ENCODE measurements at places on chromosomes 16 and 17.
A peak's percentile ranks its signal among the peaks of the same experiment; 100 is the strongest.

DNA sequence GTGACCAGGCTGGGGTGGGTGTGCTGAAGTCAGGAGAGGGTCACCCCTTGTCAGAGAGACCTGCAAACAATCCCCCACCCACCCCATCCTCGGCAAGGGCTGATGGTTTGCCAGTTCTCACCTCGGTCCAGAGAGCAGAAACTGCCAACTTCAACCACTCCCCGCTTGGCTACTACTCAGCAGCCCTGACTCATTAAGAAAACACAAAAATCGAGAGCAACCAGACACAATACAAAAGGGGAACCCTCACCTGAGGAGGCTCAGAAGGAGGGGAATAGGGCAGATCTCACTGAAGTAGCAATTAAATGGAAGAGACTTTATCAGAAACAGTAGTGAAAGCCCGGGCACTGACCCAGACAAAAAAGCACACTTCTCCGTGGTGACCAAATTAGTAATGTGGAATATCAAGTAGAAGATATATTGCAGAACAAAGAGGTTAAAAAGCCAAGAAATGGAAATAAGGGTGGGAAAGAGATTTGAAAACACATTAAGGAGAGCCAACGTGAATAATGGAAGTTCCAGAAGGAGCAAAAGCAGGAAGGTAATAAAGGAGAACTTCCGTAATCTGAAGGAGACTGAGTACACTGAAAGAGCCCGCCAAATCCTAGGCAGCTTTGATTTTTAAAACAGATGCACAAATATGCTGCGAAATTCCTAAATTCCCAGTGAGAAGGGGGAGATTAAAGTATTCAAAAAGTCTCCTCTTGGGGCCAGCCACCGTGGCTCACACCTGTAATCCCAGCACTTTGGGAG is 23.6 kb downstream of the CENPV start:
- no peak for DNase-seq

- DNase-seq: no peak
Measured at GRCh38 chr16:50012182-50012581, 12.8 kb upstream of the CNEP1R1 start.

DNA sequence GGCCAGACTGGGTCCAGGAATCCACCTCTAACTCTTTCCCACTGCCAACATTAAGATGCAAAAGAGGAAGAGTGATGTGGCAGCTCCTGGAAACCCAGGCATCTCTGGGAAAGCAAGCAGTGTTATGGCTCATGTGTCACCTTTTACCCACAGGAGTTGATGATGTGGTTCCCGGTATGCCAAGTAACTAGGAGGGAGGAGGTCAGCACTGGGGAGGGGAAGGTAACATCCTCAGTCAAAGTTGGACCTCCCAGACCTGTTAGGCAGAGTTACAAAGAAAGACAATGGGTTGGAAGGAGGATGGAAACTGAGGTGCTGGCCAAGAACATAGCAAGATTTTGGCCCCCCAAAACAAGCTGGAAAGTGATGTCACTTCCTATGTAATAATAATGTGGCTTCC is 11.4 kb downstream of the KRABD2 start:
- no peak for DNase-seq

DNA sequence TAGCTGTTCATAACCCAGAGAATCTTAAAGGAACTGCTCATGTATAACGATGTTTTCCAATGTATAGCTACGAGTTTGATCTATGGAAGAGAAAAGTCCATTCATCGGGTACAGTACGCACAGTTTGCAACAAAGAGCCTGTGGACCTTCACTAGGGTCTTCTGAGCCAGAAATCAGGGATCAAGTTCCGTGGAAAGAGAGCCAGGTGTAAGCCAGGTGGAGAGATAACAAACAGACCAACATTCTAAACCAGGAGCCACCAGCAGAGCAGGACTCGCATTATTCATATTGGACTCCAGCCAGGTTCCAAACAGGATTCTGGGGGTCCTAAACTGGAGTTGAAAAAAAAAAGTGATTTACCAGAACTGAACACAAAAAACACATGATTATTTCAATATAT is 505.4 kb upstream of the C16orf82 start:
- no peak for DNase-seq

DNA sequence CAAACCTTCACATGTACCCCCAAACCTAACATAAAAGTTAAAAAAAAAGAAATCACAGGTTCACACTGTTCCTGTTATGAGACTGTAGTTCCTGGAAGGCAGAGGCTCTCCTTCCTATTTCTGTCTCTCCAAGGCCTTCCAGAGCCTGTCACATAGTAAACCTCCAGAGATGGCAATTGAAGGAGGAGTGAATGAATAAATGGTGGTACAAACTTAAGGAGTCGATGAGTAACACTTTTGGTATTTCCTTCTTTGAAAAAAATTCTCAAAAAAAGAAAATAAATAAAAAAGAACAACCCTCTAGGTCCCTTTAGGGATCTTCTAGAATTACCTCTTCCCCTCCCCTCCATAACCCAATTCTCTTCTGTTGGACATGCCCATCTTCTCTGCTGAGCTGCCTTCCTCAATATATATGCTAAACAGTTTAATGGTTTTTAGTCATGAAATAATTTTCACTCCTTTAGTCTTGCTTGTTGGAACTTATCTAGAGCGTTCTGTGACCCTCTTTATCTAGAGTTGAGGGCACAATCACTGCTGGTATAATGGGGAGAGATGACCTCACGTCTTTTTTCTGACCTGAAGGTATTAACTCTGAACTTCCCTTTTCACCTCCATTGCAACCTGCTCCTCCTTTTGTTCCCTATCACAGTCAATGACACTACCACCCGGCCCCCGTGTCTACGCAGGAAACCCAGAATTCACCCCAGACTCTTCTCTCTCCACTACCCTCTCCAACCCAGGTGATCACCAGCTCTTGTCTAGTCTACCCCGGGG is 1.7 kb upstream of the TAF15 start:
- DNase-seq: no peak

GRCh38 chr17:38324141-38324697 is 19.5 kb downstream of the GPR179 start:
- DNase-seq: no peak

- DNase-seq: no peak
Measured at GRCh38 chr17:5506307-5506706, 19.9 kb downstream of the MIS12 start.

- DNase-seq: no peak
Measured at GRCh38 chr17:41528959-41529353, 848 bp upstream of the KRT19 start.

GRCh38 chr16:56005958-56006357 is 130.8 kb upstream of the CES5A start:
- no peak for DNase-seq

DNA sequence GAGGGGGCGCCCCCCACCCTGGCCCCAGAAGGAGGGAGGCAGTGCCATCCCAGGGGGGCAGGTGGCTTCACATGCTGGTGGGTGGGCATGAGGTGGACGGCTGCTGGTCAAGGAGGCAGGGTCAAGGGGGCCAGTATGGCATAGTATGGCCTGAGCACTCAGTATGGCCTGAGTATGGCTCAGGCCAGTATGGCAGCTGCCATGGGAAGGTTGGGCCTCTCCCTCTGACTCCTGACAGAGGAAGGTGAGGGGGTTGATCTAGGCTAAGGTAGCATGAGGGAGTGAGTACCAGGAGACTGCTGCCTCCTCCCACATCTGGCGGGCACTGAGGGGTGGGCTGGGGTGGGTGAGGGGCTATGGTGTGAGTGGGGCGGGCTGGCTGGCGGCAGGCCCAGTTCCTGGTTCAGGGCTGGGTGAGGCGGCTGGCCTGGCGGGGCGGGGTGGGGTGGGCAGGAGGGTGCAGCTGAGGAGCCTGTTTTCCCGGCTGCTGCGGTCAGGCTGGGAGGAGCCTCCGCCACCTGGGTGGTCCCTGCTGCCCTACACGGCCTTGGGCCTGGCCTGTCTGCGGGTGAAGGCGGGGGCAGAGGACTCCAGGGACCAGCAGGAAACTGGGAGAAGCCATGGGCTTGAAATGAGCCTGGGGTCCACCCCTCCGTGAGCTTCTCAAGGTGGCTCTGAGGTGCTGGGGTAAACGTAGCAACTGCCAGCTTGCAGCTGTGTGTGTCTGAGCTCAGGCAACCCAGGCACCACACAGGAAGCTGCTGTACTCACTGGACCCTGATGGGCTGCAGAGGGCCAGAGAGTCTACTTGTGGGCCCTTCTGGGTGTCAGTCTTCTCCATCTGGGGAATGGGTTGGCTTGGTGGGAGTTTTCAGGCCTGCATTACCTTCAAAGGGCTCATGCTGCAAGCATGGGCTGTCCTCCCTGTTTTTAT is 57.0 kb downstream of the RAI1 start:
- peak; percentile 61 for DNase-seq

DNA sequence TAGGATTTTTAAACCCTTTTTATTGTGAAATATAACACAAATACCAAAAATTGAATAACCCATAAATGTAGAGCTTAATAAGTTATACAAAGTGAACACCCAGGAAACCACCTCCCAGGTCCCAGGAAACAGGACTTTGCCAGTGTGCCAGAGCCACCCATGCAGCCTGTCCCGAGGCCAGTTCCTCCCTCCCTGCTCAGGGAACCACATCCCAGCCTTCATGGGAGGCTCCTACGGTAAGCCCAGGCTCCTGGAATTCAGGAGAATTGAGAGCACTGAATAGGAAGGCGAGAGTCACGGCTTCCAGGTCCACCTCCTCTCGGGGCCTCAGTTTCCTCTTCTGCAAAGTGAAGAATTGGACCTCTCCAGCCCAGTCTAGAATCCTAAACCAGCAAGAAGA is 178.2 kb downstream of the TMEM132E start:
- DNase-seq: no peak

GRCh38 chr17:35082073-35082657 is 18.7 kb upstream of the RFFL start:
- no peak for DNase-seq

DNA sequence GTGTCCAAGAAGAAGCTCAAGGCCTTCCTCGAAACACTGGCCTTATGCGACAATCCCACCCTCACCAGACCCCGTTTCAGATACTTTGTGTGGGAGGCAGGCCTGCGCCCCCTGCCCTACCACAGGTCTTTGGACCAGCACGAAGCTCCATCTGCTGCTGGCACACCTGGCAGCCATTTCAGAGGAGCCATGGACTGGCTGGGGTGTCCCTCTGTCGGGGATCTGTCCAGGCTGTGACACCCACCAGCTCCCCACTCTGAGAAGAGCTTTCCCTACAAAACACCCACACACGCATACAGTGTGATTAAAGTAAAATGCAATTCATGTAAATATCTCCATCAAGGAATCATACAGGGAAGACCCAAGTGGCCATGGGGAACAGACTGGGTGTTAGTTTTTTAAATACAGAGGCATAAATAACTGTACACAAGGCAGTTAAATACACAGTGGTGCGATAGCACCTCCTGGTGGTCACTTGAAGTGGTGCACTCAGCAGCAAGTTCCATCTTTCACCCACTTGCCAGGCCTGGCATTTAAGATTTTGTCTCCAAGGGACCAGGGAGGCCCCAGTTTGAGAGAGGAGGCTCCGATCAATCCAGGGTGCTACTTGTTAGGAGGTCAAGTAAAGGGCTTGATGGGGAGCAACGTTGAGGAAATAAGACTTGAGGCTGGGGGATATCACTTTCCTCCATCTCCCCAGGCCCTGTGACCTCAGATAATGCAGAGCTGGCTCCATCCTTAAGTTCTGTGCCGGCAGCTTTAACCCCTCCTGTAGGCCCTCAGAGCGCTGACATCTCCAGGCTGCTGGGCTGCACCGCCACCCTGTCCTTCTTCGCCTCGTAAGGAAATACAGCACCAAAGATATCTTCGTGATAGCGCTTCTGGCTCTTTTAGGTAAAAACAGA is 43.6 kb downstream of the NOS2 start:
- peak; percentile 79 for DNase-seq

DNA sequence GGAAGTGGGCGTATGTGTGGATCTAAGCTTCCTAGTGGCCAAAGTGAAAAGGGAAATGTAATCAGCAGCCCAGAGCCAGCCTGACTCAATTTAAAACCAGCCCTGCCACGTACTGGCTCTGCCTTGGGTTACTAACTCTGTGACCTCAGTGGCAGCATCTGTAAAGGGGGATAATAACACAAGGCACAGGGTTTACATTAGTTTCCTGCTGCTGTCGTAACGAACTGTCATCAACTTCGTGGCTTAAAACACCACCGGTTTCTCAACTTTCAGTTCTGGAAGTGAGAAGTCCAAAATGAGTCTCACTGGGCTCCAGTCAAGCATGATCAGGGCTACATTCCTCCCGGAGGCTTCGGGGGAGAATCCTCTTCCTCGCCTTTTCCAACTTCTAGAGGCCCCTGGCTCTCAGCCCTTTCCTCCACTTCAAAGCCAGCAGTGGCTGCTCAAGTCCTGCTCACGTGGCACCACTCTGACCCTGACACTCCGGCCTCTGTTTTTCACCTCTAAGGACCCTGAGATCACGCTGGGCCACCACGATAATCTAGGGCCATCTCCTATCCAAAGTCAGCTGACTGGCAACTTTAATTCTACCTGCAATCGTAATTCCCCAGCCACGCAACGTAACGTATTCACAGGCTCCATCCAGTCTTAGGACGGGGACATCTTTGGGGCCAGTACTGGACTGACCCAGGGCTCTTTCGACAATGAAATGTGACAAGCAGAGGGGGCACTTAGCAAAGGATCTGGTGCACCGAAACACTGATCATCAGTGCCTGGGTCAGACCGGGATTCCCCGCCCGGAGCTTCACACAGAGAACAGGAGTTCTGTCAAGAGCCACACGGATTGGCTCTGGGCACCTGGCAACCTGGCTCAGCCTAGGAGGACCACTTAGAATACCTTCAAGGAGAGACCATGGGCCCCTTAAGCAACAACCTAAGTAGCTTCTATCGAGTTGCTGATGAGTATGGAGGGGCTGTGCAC is 14.5 kb downstream of the TMC6 start:
- DNase-seq: no peak

DNA sequence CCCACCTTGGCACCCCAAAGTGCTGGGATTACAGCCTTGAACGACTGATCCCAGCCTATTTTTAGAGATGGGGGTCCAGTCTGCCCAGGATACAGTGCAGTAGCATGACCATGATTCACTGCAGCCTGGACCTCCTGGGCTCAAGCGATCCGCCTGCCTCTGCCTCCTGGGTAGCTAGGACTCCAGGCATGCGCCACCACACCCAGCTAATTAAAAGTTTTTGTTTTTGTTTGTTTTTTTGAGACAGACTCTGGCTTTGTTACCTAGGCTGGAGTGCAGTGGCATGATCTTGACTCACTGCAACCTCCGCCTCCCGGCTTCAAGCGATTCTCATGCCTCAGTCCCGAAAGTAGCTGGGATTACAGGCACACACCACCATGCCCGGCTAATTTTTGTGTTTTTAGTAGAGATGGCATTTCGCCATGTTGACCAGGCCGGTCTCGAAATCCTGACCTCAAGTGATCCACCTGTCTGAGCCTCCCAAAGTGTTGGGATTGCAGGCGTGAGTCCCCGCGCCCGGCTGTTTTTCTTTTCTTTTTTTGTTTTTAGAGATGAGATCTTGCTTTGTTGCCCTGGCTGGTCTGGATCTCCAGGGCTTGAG is 2.3 kb upstream of the PAFAH1B1 start:
- DNase-seq: no peak

GRCh38 chr16:89244754-89245153 is 27.3 kb downstream of the ZNF778 start:
- no peak for DNase-seq
